CD8-positive, alpha-beta T cell (primary cell): ENCODE measurements at places on chromosomes 7 and 10.

DNA sequence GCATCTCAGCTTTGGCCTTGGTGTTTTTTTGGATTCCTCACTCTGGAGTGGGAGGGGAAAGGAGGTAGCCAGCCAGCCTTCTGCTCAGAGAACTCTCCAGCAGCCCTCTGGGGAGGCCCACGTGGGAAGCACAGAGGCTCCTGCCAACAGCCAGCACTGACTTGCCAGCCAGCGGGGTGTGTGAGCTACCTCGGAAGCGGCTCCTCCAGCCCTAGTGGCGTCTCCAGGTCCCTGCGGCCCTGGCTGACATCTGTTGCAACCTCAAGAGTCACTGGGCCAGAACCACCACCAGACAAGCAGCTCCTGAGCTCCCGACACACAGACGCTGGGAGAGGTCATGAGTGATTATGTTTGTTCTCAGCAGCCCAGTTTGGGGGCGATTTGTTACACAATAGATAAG, 180.2 kb upstream of the FZD8 start:
- DNase-seq: no peak

DNA sequence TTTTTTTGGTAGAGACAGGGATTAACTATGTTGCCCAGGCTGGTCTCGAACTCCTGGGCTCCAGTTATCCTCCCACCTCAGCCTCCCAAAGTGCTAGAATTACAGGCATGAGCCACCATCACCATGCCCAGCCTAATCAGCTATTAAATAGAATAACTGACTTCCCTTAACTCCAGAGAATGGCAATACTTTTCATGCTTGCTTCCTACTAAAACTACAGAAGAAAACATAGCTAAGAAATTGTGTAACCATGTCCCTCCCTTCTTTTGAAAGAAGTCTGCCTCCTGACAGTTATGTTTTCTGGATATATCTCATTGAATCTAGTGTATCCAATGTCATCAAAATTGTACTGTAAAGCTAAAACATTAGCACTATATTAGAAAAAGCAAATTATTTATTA, 95.6 kb downstream of the KMT2C start:
- no peak for DNase-seq

DNA sequence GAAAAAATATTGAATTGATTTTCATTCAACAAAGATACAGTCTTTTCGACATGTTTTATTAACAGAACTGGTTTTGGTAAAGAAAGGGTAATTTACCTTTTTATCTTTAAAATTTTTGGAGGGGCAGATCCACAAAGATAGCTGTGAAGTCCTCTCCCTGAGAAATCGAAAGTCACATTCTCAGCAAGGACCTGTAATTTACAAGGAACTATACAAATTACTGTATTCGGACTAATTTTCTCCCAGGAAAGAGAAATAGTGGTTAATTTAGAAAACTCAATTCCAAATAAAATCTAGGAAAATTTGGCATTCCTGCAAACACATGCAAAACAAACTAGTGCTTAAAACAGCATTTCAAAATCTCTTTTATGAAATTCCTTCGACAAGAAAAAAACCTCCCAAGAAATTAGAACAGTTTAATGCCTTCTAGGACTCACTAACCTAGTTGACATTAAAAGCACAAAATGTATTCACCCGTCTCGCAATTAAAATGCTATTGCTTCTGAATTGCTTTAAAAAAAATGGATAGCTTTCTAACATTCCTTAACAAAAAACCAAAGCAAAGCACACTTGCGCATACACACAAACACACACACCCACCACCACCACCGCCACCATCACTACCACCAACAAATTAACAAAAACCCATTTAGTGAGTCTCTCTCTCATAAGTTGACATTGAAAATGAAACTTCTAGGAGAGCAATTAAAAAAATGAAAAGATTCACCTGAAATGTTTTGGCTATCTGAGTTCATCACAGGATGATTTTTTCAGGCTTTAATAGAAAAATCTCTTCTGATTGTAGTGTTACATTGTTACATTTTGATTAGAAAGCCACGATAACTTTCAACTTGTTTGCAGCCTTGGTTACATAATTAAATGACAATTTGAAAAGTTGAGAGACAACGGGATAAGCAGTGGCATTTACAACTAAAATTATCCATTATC, 4.0 kb upstream of the NKX2-3 start:
- DNase-seq: no peak

- DNase-seq: no peak
Observed at GRCh38 chr7:117193564-117193963, 129.3 kb downstream of the WNT2 start.

- no peak for DNase-seq
Observed at GRCh38 chr7:121304102-121304658, 24.6 kb upstream of the WNT16 start.

- DNase-seq: no peak
Observed at GRCh38 chr7:156618780-156619367, 21.7 kb upstream of the RNF32 start.

DNA sequence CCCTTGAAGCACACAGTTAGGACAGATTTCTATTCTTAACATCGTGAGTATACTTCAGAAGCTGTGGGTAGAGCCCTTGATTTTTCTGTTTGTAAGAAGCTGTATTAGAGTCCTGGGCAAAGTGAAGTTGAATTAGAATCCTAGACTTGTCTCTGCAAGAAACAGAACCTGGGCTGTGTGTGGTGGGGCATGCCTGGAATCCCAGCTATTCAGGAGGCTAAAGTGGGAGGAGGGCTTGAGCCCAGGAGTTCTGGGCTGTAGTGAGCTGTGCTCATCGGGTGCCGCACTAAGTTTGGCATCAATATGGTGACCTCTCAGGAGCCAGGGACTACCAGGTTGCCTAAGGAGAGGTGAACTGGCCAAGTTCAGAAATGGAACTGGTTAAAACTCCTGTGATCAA, 183.4 kb downstream of the GNAI1 start:
- no peak for DNase-seq

DNA sequence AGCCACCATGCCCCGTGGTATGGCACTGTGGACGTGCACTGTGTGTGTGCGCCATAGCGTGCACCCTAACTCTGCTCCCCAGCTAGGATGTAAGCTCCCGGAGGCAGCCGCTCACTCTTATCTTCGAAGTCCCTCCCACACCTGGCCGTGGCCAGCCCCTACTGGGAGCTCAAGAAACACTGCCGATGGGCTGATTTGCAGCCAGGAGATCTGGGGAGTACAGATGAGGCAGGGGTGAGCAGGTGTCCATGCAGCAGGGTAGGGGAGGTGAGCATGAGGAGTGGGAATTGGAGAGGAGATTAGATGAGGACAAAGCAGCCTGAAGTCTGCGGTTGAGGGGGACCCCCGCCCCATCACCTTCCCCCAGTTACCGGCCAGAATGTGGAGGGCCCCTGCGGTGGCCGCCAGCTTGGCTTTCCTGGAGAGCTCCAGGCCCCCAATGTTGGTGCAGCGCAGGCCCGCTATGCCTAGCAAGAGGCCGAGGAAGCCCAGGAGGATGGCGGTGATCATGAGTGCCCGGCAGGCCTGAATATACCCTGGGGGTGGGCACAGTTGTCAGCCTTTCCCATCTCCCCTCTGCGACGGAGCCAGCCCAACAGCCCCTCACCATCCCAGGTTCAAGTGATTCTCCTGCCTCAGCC, 3.6 kb downstream of the CLDN15 start:
- no peak for DNase-seq

DNA sequence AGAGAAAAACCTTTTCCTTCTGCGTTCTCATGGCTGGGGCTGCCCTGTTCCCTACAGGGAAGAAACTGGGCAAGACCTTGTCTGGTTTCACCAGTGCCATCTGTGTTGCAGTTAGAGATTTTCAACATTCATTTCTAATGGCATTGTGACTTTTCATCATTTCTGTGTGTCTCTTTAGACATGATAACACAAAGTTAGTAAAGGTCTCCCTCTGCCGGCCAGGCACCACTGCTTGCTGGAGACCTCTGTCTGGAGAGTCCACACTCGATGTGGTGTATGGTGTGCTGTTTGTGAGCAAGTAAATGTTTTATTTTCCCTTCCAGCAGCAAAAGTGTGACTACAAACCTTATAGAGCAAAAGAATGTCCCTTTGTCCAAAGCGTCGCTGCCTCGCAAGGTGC, 213.5 kb downstream of the PAXIP1 start:
- no peak for DNase-seq

GRCh38 chr10:131858583-131859340, 42.0 kb upstream of the PPP2R2D start:
- no peak for DNase-seq

DNA sequence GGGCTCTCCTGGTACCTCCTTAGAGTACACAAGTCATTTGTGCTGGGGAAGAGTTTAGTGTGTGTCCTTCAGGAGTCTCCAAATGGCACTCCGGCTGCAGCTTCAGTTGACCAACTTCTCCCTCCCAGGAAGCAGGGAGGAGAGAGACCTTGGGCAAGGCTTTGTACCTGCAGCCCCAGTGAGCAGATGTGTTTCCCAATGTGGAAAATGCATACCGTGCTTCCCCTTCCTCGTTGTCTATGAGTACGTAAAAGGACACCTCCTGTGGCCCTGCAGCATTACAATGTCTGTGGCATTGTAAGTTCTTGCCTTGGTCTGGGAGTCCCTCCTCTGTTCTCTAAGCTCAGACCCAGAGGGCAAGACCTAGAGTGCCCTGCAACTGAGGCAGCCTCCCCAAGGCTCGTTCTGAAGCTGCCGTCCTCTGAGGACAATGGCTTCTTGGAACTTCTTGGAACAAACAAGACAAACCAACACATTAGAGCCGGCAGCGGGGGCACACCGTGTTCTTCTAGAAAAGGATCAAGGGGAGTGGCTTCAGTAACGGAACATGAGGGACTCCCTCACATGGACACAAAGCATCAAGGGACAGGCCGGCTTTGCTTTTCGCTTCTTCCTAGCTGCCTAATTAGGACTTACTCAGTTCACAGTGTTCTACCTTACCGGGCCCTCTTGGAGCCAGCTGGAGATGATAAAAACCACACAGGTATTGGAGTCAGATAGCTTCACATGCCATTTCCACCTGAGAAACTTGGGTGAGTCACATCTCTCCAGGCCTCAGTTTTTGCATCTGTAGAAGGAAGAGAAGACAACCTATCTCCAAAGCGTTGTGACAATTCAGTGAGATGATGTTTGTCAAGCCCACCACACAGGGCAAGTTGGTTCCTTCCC, 20.9 kb upstream of the PPA1 start:
- no peak for DNase-seq

DNA sequence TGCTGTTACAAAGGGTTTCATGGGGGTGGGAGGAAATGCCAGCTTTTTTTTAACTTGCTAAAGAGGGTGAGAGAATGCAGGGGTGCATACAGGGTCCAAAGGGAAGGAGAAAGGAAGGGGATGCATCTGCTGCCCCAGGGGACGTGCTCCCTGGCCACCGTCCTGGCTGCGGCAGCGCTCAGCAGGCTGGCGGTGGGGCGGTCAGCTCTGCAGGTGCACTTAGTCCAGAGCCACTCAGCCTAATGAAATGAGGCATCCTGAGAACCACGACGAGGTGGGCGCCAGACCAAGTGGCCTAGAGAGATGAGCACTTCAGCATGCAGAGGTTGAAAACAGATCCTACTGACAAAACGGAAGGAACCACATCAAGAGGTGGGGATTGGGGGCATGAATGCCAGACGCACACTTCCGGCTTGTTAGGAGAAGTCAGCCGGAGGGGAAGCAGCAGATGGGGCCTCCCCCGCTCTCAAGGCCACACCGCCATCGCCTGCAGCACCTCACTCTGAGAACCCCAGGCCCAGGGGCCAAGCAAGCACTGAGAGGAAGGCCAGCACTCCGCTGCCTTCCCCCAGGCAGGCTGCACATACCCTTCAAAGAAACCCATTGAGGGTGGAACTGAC, 94.5 kb downstream of the MAD1L1 start:
- peak; percentile 69 for DNase-seq

GRCh38 chr7:74306730-74307469, 17.7 kb downstream of the CLIP2 start:
- no peak for DNase-seq

- DNase-seq: no peak
Observed at GRCh38 chr10:56383806-56384205, 22.7 kb upstream of the ZWINT start.

- DNase-seq: no peak
Observed at GRCh38 chr10:102712089-102712488, 2.1 kb downstream of the ARL3 start.

GRCh38 chr10:10294184-10294880, 723.3 kb upstream of the CELF2 start:
- no peak for DNase-seq

DNA sequence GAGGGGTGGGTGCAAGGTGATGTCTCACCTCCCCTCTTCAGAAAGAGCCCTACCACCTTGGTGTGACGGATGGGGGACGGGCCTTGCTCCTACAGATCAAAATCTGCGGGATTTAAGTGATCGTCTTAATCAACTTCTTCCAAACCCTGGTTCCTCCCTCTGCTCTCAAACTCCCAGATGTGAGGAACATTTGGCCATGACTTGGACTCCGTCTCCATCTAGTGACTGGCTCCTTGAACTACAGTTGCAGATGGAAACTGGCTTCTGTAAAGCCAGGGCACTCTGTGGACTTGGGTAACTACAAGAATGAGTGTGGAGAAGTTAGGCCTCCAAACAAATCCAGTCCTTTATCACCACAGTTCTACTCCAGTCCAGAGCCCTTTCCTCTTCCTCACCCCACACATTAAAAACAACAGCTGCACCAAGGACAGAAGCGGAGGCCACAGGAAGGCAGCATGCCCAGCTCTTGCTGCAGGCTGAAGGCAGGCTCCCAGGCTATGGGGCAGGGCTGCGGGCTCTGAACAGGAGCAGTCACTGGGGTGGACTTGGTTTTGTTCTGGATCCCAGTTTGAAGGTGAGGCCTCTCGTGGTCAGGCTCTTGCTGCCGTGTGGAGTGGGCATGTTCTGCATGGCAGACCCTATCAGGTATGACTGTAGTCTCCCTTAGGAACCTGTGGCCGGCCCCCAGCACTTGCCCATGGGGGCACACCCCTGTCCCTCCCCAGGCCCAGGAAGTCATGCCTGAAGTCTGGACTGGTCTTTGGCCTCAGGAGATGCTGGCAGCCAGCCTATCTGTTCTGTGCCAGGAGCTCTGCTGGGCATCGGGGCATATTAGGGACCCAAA, 79.4 kb downstream of the VWC2 start:
- no peak for DNase-seq

- no peak for DNase-seq
Observed at GRCh38 chr10:126242397-126243260, 145.6 kb downstream of the ADAM12 start.

- DNase-seq: no peak
Observed at GRCh38 chr10:85316276-85316675, 987.9 kb downstream of the CCSER2 start.

DNA sequence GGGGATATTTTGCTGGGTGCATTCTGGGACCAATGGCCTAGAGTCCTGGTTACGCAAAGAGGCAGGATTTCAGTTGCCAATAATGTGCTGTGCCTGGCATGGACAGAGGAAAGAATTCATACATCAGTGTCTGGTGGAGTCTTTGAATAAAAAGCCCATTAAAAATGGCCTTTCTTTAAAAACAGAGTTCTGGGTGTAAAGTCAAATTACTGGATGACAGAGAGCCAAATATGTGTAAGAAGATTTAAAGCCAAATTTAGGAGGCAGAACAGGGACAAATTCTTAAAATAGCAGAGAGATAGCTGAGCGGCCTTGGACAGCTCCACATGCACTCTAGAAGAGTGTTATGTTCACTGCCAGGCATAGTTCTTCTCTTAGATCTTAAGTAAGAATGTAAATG, 60.8 kb upstream of the MEOX2 start:
- no peak for DNase-seq

- DNase-seq: no peak
Observed at GRCh38 chr7:43528576-43529354, 54.1 kb upstream of the STK17A start.
